ENCODE measurements at places on chromosomes 5 and 9. TPM values are rescaled to one million over a fixed set of nuclear protein-coding genes. Genes with fewer than 3 reads are reported as not detected.

DNA sequence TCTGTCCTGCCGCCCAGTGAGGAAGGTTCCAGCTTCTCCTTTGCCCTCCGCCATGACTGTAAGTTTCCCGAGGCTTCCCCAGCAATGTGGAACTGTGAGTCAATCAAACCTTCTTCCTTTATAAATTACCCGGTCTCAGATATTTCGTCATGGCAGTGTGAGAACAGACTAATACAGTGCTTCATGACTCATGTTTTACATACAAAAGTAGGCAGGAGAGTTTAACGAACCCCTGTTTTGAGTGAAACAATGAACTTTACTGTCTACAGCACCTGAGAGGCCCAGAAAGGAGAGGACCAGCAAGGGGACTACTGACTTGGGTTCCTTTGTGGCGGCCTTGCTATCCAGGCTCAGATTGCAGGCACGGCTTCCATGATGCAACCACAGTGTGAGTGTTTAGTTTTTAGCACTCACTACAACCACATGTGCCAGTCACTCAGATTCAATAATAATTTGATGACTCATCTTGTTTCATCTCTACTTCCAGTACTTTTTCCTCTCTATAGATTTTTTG lies 139.1 kb upstream of the CLINT1 start:
- H3K36me3 ChIP-seq: no peaks in the 10 kb centered on the region
- no peaks in the 10 kb centered on the region for H3K27me3 ChIP-seq
- no peak for DNase-seq
- no peak overlapping the region for H3K4me3 ChIP-seq
- peaks cover 6% of the 10 kb centered on the region for H3K4me1 ChIP-seq
- no peak overlapping the region for H3K27ac ChIP-seq

DNA sequence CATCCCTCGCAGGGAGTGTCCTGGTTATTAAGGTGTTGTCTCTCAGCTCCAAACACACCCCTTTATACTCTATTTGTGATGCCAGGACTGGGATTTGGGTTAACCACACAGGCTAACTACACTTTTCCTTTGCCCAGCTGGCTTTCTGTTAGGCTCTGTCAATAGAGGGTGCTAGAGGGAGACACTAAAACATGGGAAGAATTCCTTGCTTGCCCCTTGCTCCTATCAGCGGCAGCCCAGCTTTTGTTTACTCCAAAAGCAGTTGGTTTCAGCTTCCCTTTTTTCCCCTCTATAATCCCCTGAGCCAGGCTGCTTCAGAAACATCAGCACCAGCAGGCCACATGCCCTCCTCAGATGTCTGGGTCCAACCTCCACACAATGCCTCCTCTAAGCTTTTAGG lies 297.1 kb downstream of the KCTD16 start:
- no peak overlapping the region for H3K4me3 ChIP-seq
- H3K4me1 ChIP-seq: no peaks in the 10 kb centered on the region
- no peaks in the 10 kb centered on the region for H3K36me3 ChIP-seq
- no peak for DNase-seq
- no peaks in the 10 kb centered on the region for H3K27me3 ChIP-seq

DNA sequence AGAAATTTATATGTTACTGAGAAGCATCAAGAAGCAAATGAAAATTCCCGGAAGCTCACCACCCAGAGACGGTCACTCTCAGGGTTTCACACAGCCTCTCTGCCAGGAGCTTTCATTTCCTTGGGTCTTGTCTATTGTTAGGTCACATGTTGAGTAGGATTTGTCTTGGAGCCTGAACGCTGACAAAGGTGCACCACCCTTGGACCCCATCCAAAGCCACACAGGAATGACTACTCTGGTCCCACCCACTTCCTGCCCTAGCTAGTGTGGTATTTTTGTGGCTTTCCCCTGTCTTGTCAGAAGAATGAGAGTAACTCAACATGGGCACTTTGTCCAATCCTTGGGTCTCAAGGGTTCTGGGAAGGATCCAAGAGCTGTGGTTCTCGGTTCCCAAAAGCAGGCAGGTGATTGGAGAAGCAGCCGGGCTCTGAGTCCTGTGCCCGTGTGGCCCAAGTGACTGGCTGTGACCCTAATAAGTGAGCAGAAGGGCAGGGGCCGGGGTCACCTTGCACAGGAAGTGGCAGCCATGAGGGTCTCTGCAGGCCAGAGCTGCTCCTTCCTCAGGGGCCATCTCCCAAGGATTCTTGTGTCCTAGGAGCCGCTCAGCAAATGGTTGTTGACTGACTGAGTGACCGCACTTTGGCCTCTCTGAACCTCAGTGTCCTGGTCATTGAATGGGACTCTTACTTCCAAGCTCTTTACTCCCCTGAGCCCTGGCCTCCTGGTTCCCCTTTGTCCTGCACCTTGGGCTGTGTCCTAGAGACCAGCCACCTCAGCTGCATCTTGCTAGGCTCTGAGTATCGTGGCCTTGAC lies 6.9 kb downstream of the FGD3 start:
- peak overlapping the region; percentile 25 for H3K27ac ChIP-seq
- H3K4me1 ChIP-seq: no peaks in the 10 kb centered on the region
- no peaks in the 10 kb centered on the region for H3K27me3 ChIP-seq
- peak; percentile 88 for DNase-seq

GRCh38 chr5:13976867-13977830 lies 32.7 kb upstream of the DNAH5 start:
- H3K27me3 ChIP-seq: no peaks in the 10 kb centered on the region
- DNase-seq: no peak
- H3K4me1 ChIP-seq: no peaks in the 10 kb centered on the region

Gene ANKRD20A1
- not detected for total RNA-seq

Gene PCDHA1
- not detected for total RNA-seq

DNA sequence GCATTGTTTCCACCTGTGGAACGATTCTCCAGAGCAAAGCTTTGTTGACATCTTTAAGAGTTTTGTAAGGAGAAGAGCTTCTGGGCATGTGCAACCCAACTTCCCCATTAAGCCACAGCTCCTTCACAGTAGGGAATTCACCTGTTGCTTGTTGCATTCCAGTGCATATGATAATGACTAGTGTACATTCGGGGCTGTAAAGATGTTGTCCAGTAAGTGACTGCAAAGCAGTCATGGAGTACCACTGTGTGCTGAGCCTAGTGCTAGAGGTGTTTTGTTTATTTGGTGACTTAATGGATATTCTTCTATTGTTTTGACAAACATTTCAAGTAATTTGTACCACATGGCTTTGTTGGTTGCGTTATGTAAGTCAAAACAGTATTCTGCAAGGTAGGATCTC lies 12.8 kb downstream of the UGCG start:
- no peak overlapping the region for H3K4me3 ChIP-seq
- H3K36me3 ChIP-seq: no peaks in the 10 kb centered on the region
- H3K4me1 ChIP-seq: peaks cover 8% of the 10 kb centered on the region
- no peaks in the 10 kb centered on the region for H3K27me3 ChIP-seq
- peak; percentile 35 for DNase-seq

DNA sequence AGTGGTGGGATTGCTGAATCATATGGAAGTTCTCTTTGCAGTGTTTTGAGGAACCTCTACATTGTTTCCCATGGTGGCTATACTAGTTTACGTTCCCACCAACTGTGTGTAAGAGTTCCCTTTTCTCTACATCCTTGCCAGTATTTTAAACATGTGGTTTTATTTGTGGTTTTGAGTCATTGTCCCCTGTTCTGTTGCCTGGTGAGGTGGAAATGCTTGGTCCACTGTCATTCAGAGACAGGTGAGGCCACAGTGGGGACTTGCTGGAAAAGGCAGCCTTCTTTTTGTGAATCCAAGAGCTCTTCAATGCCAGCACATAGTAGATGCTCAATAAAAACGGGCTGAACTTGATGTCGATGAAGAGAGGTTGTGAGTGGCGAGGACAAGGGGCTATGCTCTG lies 44.2 kb downstream of the SH3PXD2B start:
- peaks cover 8% of the 10 kb centered on the region for H3K4me1 ChIP-seq
- DNase-seq: no peak
- H3K36me3 ChIP-seq: no peaks in the 10 kb centered on the region
- no peaks in the 10 kb centered on the region for H3K27me3 ChIP-seq

DNA sequence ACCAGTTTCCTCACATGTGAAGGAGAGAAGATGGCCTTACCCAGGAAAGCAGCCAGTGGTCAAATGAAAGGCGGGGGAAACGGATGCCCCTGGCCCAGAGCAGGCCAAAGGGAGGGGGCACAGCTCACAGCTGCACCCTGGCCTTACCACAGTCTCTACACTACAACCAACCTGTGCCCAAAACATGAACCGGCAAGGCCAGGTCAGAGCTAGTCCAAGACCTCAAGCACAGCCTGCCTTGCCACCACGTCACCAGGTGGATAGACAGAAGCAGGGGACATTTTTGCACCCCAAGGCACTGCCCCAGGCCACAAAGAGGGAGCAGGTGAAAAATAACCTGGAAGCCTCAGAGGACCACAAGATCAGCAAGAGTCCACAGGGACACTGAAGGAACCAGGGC lies 4.5 kb downstream of the GRIN1 start:
- no peak for DNase-seq
- no peak overlapping the region for H3K4me3 ChIP-seq
- H3K27ac ChIP-seq: no peak overlapping the region
- H3K36me3 ChIP-seq: no peaks in the 10 kb centered on the region
- H3K27me3 ChIP-seq: peaks cover 11% of the 10 kb centered on the region
- peaks cover 5% of the 10 kb centered on the region for H3K4me1 ChIP-seq

Gene SPINK7
- total RNA-seq: not detected

Gene ZFP2
- 0.70 TPM for total RNA-seq

Gene LHX6
- 12.4 TPM for total RNA-seq

Gene TIGD6
- total RNA-seq: 1.2 TPM

GRCh38 chr9:68872026-68872501 lies 141.8 kb downstream of the PRKACG start:
- no peak for DNase-seq
- H3K27ac ChIP-seq: no peak overlapping the region
- no peaks in the 10 kb centered on the region for H3K27me3 ChIP-seq
- no peaks in the 10 kb centered on the region for H3K4me1 ChIP-seq

DNA sequence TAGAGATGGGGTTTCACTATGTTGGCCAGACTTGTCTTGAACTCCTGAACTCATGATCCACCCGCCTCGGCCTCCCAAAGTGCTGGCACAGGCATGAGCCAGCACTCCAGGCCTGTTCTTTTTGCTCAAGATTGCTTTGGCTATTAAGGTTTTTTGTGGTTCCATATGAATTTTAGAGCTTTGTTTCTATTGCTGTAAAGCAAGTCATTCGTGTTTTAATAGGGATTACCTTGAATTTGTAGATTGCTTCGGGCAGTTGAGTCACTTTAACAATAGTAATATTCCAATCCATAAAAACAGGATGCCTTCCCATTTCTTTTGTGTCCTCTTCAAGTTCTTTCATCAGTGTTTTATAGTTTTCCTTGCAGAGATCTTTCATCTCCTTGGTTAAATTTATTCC lies 22.1 kb downstream of the C6 start:
- no peaks in the 10 kb centered on the region for H3K4me1 ChIP-seq
- H3K4me3 ChIP-seq: no peak overlapping the region
- H3K36me3 ChIP-seq: no peaks in the 10 kb centered on the region
- no peak overlapping the region for H3K27ac ChIP-seq
- no peak for DNase-seq

DNA sequence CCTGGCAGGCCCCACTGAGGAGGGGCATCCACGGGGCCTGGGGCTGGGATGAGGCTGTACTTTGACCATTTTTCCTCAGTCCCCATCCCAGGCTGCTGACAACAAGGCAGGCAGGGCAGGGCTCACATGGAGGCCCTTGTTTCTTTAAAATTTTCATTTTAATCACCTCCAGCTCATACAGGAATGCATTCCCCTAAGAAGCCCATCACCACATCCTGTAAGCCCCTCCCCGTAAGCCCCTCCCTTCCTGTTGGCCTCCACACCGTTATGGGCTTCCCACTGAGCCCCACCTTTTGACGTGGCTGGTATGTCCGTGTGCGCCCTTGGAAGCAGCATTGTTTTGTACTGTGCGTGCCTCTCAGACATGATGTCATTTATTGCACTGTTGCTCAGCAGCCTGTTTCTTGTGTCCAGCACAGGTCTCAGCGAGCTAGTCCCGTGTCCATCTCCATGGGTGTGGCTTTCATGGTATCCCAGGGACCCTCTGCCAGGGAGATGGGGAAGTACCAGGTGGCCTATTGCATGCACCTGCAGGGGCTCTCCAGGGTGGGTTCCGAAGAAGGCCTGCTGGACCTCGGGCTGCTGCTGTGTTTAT lies 22.4 kb downstream of the PHF2 start:
- DNase-seq: no peak
- H3K27ac ChIP-seq: no peak overlapping the region
- no peaks in the 10 kb centered on the region for H3K36me3 ChIP-seq
- H3K27me3 ChIP-seq: no peaks in the 10 kb centered on the region
- no peak overlapping the region for H3K4me3 ChIP-seq

Gene PCDHGB6
- 1.1 TPM for total RNA-seq

DNA sequence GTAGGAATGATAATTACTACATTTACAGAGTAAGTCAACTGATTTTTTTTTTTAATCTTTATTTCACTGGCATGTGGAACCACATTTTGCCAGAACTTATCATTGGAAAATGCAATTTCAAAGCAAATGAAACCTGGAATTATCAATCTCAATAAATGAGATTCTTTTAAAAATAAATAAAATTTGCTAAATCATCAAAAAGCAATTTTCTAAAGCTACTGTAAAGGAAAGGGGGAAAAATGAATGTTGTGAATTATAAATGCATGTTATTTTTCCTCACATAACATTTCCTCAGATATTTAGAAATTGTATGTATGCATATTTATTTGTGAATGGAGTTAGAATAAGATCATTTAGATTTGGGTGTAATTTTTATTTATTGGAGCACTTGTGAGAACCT lies 89.9 kb upstream of the GRHPR start:
- H3K4me3 ChIP-seq: no peak overlapping the region
- H3K4me1 ChIP-seq: no peaks in the 10 kb centered on the region
- H3K27ac ChIP-seq: no peak overlapping the region
- no peaks in the 10 kb centered on the region for H3K36me3 ChIP-seq
- no peaks in the 10 kb centered on the region for H3K27me3 ChIP-seq

DNA sequence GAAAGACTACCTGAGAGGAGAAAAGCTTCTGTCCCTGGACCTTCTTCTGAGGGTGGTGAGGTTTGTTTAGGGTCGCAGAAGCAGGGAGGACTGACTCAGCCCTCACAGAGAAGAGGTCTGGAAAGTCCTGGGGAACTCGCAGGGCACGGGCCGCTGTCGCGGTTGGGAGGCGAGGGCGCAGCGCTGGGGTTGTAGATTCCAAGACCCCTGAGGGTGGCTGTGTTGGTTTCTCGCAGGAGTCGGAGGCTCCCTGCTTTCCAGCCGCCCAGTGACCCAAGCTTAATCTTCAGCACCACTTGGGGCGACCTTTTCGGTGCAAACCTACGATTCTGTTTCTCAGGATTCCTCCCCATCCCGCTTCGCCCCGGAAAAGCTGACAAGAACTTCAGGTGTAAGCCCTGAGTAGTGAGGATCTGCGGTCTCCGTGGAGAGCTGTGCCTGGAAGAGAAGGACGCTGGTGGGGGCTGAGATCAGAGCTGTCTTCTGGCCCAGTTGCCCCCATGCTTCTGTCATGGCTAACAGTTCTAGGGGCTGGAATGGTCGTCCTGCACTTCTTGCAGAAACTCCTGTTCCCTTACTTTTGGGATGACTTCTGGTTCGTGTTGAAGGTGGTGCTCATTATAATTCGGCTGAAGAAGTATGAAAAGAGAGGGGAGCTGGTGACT lies 482 bp downstream of the SLC27A6 start:
- H3K27me3 ChIP-seq: no peaks in the 10 kb centered on the region
- no peaks in the 10 kb centered on the region for H3K4me1 ChIP-seq
- H3K36me3 ChIP-seq: no peaks in the 10 kb centered on the region
- no peak for DNase-seq
- H3K27ac ChIP-seq: no peak overlapping the region
